ENCODE measurements at places on chromosomes 7 and 10. TPM values are rescaled to one million over a fixed set of nuclear protein-coding genes. Genes with fewer than 3 reads are reported as not detected.

SDHAF3 gene
- 9.4 TPM for total RNA-seq

RPEL1 gene
- not detected for total RNA-seq

TEX36 gene
- not detected for total RNA-seq

DLX6 gene
- not detected for total RNA-seq

GNGT1 gene
- total RNA-seq: not detected

GRCh38 chr10:86785037-86785436 is 28.6 kb downstream of the BMPR1A start:
- DNase-seq: no peak

CFTR gene
- total RNA-seq: 4.2 TPM

- no peak for DNase-seq
Observed at GRCh38 chr7:70092314-70093204, 494.3 kb downstream of the AUTS2 start.

- DNase-seq: no peak
Observed at GRCh38 chr7:92737706-92738105, 98.7 kb downstream of the CDK6 start.

DNA sequence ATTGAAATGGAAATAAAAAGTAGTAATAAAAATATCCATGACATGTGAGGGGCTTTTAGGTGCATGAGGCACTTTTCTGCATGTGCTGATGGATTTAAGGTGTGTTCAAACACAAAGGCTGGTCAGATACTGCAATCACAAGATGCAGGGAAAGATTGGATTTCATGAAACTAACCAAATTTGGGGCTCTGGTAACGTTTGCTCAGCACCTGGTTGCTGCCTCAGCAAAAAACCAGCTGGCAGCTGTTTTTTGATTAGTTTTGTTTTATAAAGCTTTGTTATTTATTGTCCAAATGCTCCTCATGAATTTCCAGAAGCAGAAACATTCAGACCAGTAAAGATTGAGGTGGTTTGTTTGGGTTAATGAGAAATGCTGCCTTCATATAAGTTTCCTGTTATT is 195.7 kb upstream of the NRG3 start:
- no peak for DNase-seq

- no peak for DNase-seq
Observed at GRCh38 chr10:5556576-5556975, 31.8 kb downstream of the CALML3 start.

TAS2R39 gene
- not detected for total RNA-seq

PTF1A gene
- not detected for total RNA-seq

GRCh38 chr10:1096287-1096889 is 40.2 kb downstream of the WDR37 start:
- DNase-seq: no peak

- DNase-seq: no peak
Observed at GRCh38 chr10:18164093-18164492, 23.9 kb downstream of the CACNB2 start.

GRCh38 chr10:61478621-61479312 is 25.6 kb upstream of the TMEM26 start:
- no peak for DNase-seq

SKIDA1 gene
- total RNA-seq: under 0.01 TPM

MAPK8 gene
- total RNA-seq: 33.6 TPM

DNA sequence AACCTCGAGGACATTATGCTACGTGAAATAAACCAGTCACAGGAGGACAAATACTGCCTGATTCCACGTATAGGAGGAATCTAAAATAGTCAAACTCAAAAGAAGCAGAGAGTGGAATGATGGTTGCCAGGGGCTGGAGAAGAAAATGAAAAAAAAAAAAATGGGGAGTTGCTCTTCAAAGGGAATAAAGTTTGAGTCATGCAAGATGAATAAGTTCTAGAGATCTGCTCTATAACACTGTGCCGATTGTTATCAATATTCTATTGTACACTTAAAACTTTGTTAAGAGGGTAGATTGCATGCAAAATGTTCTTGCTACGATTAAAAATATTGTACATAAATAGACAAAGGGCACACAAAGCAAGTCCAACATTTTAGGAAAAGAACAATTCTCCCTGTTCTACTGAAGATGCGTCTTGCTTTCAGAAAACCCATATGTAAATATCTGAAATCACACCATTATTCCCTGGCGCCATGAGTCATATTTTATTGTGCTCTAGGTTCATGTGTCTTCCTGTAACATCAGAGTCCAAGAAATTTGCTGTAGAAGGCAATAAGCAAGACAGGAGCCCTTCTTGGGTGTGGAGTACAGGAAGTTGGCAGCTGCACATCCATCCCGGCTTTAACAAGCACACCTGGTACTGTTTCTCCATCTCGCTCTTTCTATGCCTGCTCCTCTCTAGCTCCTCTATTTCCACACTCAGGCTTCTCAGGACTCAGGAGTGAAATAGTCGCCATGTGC is 145.9 kb downstream of the GFRA1 start:
- DNase-seq: no peak

DNA sequence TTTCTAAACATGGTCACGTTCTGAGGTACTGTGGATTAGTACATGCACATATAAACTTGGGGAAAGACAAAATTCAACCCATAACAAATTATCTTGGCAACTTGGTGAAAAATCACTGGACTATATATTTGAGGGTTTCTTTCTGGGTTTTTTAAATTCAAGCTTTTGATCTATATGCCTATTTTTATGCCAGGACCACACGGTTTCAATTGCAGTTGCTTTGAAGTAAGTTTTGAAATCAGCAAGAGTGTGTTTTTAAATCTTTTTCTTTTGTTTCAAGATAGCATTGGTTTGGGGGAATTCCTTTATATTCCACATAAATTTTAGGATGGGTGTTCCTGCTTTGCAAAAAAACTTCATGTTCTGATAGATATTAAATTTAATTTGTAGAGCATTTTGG is 406.4 kb upstream of the VWC2 start:
- no peak for DNase-seq

DNA sequence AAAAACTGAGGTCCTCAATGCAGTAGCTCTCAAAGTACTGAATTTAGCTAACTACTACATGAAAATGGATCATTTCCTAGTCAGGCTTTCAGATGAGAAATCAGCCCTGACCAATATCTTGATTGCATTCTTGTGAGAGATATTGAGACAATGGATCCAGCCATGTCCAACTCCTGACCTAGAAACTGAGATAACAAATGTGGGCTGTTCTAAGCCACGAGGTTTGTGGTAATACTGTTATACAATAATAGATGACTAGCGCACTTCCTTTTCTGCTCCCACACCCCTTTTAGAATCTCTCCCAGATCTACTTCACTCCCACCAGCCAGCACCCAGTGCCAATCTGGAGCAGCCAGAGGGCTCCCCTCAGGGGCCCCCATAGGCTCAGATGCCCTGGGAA is 209.3 kb upstream of the KMT2E start:
- DNase-seq: no peak

DNA sequence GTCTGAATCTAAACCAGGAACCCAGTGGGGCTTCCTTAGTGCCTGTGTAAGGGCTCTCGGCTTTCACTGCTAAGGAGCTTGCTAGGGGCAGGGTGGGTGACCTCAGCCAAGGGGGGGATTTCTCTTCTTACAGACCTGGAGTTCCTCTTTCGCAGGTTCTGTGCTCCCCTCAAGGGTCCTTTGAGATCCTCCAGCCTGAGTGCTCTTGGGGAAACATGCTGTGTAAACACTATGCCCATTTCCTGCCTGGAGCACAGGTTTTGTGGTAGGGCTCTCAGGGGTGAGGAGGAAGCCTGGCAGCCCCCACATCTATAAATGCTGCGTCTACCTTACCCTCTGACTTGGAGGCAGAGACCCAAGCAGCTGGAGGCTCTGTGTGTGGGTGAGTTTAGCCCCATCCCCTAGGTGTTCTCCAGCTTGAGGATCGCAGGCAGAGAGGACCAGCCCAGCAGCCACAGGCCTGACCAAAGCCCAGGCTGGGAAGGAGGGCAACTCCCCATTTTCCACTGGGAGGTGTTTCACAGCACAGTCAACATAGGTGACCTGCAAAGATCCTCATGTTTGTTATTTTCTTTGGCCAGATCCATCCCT is at the start of gene SFTPA1:
Gene SFTPA1 (plus strand): TSS at position 339 of the 591 bp plus-strand sequence. CDS start 887 bp downstream, outside the sequence.
- DNase-seq: peak; percentile 84

ELFN1 gene
- 0.30 TPM for total RNA-seq

- DNase-seq: no peak
Observed at GRCh38 chr7:18162657-18163056, 135.0 kb upstream of the PRPS1L1 start.

GRCh38 chr7:133491846-133492652 is 239.2 kb downstream of the EXOC4 start:
- DNase-seq: no peak

DNA sequence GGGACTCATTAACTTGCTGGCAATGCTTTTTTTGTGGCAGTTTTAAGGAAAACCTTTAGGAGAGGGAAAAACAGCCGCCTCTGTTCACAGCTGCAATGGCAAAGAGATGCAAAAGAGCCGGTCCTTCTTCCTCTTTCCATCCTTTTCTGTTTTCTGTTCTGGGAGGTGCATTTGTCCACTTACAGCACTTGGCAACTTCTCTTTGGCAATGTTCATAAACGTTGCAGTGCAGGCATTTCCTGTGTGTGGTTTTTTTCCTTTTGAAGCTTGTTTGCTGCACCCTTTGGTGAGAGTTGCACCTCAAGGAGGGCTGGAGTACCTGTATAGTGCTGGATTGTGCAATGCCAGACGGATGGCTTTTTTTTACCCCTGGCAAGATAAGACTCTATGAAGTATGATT is 53.9 kb upstream of the HABP2 start:
- no peak for DNase-seq

- DNase-seq: no peak
Observed at GRCh38 chr7:14123923-14124322, 134.5 kb upstream of the ETV1 start.

GRCh38 chr10:63553031-63553430 is 31.8 kb downstream of the REEP3 start:
- no peak for DNase-seq

DNA sequence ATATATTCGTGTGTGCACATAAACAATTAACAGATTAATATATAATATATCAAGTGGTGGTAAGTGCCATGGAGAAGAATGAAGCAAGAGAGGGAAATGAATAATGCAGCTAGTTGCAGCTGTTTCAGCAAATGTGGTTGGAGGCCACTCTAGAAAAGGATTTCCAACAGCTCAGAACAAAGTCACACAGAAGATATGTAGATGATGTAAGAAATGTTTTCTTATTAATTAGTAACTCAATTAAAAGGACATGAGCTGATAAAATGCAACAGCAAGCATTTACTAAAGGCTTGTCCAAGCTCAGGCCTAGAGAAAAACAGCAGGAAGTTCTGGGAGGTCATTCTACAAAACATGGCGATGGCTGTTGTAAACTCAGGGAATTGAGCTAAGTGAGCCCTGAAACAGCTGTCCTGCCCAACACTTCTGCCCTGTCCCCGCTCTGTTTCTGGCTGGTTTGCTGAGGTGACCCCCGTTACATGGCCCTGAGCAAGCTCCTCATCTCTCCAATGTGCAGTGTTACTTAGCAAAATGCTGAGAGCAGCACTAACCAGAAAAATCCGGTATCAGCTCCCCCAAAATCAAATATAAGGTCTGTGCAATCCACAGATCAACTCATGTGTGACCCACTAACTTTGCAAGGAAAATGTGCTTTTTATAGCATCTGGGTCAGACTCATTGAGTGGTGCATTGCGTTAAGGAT is 23.4 kb upstream of the C10orf67 start:
- DNase-seq: no peak

GRCh38 chr7:128875523-128875948 is 12.9 kb downstream of the ATP6V1F start:
- DNase-seq: no peak

DNA sequence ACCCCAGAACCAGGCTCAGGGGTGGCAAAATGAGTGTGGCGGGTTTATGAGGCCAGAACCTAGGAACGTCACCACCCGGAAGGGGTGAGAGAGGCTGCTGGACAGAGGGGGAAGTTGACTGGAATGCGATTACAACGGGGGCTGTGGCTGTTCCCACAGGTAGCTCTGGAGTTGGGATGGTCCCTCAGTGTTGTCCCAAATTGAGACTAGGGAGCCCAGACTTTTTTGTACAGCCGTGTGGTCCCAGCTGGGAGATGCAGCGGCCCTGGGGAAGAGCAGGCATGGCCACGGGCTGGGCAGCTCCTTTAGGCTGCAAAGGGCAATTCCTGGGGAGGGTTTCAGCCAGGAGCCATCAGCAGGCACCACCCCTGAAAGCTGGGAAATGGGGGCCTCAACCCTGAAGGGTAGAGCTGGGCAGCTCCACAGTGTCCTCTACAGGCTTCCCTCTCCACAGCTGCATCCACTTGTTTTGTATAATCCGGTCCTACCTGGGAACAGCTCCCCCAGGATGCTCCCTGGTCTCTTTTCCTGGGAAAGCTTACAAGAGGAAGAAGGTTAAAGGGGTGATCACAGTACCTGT is 11.0 kb upstream of the GDF10 start:
- DNase-seq: no peak

DNA sequence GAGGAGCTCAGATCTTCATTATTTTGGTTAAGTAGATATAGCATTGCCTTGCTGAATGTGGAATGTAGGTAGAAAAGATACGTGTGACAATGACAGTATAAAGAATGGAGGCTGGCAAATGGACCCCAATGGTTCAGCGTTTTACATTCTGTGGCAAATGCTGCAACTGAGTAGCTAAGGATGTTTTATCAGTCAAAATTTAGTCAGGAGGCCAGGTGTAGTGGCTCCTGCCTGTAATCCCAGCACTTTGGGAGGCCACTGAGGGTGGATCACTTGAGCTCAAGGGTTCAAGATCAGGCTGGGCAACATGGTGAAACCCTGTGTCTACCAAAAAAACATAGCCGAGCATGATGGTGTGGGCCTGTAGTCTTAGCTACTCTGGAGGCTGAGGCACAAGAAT is 120.5 kb upstream of the GHITM start:
- DNase-seq: no peak

- DNase-seq: no peak
Observed at GRCh38 chr10:31000071-31000782, 31.4 kb downstream of the ZNF438 start.

- no peak for DNase-seq
Observed at GRCh38 chr10:107085665-107086525, 78.6 kb downstream of the SORCS1 start.

DNA sequence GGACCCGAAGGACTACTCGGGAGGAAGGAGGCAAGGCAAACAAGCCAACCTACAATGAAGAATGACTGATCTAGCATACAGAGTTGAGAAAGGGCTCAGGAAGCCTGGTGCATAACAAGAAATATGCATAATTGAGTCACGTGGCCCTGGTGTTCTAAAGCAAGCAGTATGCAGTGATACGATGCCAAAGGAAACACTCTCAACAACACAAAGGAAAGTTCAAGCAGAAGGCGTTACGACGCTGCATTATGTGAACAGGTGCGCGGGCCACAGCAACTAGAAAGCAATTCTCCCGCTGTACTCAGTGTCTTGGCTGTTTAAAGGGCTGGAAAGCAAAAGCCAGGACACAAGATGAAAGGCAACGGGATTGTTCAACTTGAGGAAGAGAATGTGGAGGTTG is 100.8 kb downstream of the PRTFDC1 start:
- peak; percentile 71 for DNase-seq

ABCC2 gene
- 1.0 TPM for total RNA-seq

DNA sequence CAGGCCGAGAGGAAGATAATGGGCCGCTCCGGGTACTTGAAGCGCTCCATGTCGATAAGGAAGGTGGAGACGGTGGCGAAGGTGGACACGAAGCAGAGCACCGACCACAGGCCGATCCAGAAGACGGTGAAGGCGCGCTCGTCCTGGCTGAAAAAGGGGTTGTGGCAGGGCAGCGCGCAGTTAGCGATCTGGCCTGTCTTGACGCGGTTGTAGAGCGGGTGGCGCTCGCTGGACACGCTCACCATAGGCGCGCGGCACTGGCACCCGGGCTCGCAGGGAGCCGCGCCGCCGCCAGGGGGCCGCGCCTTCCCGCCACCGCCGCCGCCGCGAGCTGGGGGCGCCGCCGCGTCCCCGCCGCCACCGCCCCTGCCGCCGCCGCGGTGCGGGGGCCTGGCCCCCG is 1.6 kb downstream of the FZD8 start:
- peak; percentile 76 for DNase-seq

TMEM176B gene
- 30.7 TPM for total RNA-seq

- no peak for DNase-seq
Observed at GRCh38 chr10:26300001-26300400, 83.4 kb downstream of the GAD2 start.

Data from upper lobe of left lung (tissue), 6 donors.